ENCODE measurements at places on chromosomes 11 and 22. TPM values are rescaled to one million over a fixed set of nuclear protein-coding genes. Genes with fewer than 3 reads are reported as not detected.

DNA sequence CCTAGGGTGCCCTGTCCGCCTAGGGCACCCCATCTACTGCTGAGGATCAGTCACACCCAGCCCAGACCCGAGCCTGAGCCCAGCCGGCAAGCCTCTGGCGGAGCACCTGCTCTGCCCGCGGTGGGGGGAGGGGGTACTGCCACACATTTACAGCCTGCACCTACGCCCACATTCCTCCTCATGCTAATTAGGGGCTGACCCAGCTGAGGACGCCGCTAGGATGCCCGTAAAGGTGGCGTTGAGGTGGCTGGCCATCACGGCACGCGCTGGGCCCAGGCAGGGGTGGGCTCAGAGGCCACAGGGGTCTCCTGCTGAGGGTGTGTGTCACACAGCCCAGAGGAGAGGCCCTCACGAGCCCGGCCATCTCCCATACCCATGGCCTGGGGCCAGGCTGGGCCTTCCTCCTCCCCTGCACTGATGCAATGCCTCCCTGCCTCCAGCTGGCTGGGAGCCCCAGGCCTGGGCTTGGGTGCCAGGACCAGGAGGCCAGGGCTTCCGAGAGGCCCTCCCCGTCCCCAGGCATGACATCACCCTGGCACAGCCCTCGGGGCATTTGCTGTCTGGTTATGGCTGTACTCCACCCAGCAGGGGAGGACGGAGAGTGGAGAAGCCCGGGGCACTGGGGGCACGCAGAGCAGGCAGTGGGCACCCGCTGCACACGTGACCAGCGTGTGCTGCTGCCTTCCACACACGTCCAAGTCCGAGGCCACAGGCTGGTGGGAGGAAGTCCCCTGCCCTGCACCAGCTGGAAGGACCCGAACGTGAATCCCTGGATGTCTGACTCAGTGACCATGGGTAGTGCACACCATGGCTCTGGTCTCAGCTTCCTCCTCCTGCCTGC lies 12.7 kb downstream of the DUSP8 start:
- no peak for DNase-seq

- DNase-seq = peak; percentile 37
These were observed 33.0 kb upstream of the SOX10 start for GRCh38 chr22:38017272-38017920.

DNA sequence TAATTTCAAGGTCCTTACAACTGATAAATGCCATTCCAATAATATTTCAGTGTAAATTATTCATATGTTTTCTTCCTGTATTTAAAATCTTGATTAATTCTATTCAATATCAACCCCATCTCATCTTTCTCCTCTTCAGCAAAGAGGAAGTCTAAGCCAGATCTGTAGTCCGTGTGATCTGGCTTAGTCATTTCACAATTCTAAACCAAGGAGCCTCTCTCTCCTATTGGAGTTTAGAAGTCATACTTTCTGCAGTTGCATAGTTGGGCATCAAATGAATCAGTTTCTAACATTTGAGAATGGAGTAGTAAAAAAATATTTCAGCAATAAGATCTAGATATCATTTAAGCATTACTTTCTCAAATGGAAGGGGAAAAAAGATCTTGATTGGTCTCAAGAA lies 354.9 kb downstream of the JRKL start:
- no peak for DNase-seq

The VSIG10L2 gene
- total RNA-seq = not detected

The ZNF408 gene
- total RNA-seq = 40.1 TPM

The TYR gene
- total RNA-seq = not detected

The RIC3 gene
- not detected for total RNA-seq
